ENCODE measurements at places on chromosomes 6 and 20.

GRCh38 chr20:57614490-57615444 is 5.5 kb downstream of the ZBP1 start:
- DNase-seq = no peak

- no peak for DNase-seq
Measured at GRCh38 chr6:53938810-53939209, 144.0 kb downstream of the LRRC1 start.

DNA sequence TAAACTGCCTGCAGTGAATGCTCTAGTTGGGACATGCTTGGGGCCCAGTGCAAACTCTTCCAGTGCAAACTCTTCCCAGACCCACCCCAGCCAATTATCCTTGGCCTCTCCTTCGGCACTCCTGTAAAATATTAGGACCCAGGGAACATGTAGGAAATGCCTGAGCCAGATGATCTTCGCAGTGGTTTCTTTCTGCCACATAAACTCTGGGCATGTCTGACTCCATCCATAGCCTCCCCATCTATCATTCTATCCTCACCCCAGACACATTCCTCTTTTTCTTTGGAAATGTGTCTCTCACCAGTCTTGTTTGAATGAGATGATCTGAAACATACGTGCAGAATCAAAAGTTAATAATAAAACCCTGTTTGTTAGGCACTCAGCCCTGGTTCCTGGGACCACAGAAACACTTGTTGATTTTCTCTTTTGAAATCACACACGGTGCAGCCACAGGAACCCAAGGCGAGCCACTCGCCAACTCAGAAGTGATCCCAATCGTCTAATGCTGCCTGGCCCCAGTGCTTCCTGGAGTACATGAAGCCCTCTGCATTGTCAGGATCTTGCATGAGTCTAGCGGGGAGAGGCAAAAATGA is 108.9 kb upstream of the CST7 start:
- DNase-seq = no peak

GRCh38 chr6:149259753-149260152 is 57.8 kb upstream of the TAB2 start:
- no peak for DNase-seq

DNA sequence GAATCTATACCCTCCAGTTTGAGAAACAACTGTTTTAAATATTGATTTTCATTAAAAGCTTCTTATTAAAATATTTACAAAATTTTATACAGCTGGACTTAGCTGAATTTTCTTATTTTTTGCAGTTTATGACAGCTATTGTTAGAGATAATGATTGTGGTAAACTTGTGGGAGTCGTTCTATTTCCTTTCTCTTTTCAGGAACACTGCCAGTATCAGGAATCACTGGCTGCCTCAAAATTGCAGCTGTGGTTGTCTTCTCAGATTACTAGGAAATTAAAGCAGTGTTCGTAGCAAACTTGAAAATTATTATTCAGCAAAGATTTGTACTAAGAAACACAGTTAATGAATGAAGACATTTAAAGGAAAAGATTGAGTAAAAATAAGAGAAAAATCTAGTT is 311.0 kb downstream of the CENPW start:
- DNase-seq = no peak

DNA sequence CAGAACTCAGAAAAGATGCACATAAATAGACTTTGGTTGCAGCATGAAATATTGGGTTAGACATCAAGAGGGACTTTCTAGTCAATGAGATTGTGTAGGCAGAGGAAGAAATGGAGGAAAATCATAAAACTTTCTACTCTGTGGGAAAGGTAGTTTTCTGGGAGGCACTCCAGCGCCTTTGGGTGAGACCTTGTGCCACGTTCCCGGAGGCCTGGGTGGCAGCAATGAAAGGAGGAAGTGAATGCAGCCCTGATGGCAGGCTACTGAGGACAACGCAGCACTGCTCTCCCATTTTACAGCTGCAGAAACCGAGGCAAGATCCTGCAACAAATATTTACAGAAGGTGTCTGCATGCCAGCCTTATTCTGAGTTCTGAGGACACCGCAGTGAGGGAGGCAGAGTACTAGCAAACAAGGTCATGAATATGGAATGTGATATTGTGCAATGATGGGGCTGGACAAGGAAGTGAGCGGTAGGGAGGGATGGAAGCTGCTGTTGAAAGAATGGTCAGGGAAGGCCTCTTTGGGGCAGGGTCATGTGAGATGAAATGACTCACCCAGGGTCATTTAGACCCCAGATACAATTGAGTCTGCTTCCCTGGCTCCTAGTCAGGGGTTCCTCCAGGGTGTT is 159.1 kb downstream of the TFAP2C start:
- DNase-seq = no peak

DNA sequence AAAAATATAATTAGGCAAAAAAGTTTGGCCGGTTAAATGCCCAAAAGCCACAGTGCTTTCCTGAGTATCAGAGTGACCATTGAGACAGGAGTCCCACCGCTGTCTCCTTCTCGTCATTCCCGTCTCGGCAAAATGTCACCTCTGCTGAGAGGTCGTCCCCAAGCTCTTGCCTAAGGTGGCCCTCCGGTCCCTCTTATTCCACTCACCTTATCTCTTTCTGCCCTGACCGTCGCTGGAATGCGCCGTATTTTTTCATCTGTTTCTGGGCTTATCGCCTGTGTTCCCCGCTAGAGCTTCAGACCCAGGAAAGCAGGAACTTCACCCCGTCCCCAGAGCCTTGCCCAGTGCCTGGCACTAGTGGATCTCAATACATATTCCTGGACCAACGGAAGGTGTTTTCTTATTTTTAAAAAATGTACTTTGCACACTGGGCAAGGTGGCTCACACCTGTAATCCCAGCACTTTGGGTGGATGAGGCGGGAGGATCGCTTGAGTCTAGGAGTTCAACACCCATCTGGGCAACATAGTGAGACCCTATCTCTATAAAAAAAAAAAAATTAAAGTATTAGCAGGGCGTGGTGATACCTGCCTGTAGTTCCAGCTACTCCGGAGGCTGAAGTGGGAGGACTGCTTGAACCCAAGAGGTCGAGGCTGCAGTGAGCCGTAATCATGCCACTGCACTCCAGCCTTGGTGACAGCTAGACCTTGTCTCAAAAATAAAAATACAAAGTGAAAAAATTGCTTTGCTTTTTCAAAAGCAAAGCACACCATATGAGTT is 122.8 kb upstream of the PTPN1 start:
- no peak for DNase-seq

- no peak for DNase-seq
Measured at GRCh38 chr6:165805067-165805555, 142.1 kb upstream of the PDE10A start.

- DNase-seq = no peak
Measured at GRCh38 chr6:9126878-9127560, 691.7 kb upstream of the SLC35B3 start.

DNA sequence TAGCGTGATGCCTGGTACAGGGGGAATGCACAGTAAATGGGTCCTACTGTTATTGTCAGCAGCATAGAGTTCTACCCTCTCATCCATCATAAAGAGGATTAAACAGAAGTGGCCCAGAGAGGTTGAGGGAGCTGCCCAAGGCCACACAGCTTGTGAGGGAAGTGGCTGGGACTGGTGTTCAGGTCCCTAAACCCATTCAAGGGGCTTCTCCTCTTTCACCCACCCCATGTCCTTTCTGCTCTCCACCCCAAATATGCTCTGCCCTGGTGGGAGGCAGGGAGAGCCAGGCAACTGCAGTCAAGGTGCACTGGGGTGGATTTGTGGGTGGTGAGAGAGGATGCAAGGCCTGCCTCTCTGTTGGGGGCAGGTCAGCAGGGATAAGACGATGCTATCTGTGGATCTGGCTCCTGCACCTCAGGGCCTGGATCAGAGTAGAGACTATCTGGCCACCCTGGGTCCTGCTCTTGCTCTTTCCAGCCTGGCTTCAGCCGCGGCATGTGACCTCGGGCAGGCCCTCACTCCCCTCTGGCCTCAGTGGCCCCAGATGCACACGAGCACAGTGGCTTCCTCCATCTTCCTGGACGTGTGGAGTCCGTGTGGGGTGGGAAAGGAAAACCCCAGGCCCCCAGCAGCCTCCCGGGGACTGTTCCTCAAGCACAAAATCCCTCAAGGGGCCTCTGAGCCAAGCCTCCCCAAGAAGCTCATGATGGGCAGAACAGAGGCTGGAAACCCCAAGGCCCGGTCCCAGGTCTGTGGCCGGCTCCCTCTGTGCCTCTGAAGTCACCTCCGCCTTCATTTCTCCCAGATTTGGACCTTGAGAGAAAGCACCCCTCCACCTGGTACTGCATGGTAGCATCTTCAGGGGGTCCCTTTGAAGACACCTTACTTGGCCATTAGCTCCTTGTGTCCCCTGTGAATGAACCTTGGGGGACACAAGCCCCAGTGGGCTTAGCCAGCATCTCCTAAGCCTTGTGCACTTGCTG is 3.4 kb upstream of the BPIFB6 start:
- DNase-seq = no peak

GRCh38 chr20:7722564-7722963 is 217.7 kb downstream of the HAO1 start:
- no peak for DNase-seq

GRCh38 chr6:35024551-35025054 is 116.5 kb downstream of the TCP11 start:
- peak; percentile 89 for DNase-seq

GRCh38 chr6:167493976-167494697 is 169.3 kb downstream of the TTLL2 start:
- DNase-seq = no peak

- no peak for DNase-seq
Measured at GRCh38 chr6:105591053-105591452, 188.2 kb upstream of the PREP start.

GRCh38 chr20:33654680-33655161 is 7.4 kb upstream of the C20orf144 start:
- no peak for DNase-seq

DNA sequence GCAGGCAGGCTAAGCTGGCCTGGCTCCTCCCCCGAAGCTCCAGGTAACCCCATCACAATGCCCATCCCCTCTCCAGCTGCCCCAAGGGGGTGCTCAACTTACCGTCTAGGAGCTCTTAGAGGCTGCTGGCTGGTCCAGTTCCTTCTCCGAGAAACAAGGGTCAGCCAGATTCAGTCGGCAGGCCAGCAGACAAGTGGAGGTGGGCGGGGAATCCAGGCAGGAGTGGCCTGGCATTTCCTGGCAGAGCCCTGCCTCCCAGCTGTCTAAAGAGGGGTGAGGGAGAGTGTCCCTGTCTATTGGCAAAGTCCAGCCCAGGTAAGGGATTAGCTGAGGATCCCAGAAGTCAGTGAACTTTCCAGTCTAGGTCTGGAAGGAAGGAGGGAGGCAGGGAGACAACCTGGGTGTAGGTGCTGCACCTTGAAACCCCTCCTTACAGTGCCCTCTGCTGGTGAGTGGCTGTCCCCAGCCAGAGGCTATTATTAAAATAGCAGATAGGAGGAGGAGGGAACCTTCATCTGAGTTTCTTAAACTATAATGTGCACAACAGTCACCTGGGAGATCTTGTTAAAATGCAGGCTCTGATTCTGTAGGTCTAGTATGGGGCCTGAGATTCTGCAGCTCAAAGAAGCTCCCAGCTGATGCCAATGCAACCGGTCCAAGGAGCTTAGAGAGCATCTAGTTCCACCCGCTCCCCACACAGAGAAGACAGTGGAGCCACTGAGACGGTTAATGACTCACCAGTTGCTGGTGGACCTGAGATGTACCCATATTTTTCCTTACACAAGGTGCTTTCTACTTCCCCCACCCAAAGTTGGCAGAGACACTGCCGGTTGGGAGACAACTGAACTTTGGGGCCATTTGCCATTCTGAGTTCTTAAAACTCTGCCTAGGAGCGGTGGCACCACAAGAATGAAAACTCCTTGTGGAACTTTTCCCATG is at the start of gene UNC5CL:
Gene UNC5CL (minus strand): TSS at position 162 of the 939 bp plus-strand sequence. CDS start 4,147 bp downstream, outside the sequence.
- DNase-seq = peak; percentile 55

- DNase-seq = no peak
Measured at GRCh38 chr6:76771059-76771634, 692.1 kb downstream of the HTR1B start.

DNA sequence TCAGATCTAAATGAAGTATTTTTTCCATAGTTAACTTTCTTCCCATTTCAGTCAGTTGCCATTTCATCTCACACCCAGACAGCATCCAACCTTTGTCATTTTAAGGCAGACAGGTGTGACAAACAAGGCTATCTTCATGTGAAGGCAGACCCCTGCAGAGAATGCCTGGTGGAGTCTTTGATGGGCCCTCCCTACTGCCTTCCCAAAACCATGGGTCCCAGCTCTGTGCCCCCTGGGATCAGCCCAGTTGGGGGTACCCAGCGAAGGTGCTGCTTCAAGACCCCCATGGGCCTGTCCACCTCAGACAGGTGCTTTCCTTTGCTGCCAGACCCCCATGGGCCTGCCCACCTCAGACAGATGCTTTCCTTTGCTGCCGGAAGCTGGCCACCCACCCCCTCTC is 28.3 kb upstream of the ID1 start:
- no peak for DNase-seq

DNA sequence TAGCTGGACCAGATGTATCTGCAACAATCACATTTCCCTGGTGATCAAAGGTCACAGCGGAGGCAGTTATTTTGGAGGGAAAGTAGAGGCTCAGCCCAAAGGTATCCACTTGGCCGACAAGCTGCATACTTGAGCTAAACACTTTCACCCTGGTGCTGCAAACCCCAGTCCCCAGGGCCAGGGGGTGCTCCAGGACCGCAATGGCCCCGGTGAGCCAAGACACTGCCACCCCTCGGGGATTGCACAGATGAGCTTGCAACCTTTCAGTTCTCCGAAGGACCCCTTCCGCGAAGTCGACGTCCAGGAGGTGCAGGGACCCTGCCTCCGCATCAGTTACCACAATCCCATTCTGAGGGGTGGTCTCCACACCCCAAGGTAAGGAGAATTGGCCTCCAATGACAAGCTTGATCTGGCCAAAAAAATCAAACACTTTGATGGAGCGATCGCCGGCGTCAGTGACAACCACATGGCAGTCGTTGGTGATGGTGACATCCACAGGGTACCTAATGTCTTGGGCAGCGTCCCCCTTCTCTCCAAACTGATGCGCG is 823 bp downstream of the NHLRC1 start:
- no peak for DNase-seq

GRCh38 chr20:57397693-57398108 is 6.5 kb downstream of the RBM38 start:
- DNase-seq = no peak

DNA sequence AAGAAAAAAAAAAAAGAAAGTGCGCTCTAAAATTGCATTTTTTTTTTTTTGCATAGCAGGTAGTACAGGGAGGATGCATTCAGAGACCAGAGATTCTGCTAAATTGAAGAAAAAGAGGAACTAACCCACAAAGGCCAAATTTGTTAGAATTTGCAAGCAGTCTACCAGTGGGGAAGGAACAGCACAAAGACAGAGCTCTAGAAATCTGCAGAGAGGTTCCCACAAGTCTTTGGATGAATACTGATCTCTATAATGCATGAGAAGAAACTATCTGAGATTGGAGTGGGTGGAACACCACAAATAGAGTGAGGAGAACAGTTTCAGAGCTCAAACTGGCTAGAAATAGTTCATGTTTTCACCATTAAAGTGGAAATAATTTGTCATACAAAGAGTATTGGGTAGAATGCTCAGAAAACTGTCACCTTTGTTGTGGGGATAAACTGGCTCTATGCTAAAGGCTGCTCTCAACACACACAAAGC is 79.6 kb upstream of the AHI1 start:
- no peak for DNase-seq

DNA sequence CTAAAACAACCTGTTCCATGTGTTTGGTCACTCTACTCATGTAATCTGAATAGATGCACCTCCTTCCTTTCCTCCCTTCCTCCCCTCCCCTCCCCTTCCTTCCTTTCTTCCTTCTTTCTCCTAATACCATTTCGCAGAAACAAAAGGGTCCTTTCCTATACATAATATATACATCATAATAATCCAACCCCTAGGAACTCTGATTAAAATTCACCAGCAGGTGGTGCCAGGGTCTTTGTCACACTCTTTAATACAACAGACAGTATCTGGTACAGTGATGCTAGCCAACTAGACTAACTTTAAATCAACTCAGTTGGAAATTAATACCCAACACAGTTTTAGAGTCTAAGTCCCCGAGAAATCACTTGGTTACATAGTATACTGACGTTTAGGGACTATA is 181.2 kb upstream of the SHLD1 start:
- no peak for DNase-seq

All from NCI-H2029 (cell line).